Mammary epithelial cell (primary cell): ENCODE measurements at places on chromosomes 7 and 10. TPM values are rescaled to one million over a fixed set of nuclear protein-coding genes. Genes with fewer than 3 reads are reported as not detected.

TDRD1 gene
- polyA plus RNA-seq: not detected

DNA sequence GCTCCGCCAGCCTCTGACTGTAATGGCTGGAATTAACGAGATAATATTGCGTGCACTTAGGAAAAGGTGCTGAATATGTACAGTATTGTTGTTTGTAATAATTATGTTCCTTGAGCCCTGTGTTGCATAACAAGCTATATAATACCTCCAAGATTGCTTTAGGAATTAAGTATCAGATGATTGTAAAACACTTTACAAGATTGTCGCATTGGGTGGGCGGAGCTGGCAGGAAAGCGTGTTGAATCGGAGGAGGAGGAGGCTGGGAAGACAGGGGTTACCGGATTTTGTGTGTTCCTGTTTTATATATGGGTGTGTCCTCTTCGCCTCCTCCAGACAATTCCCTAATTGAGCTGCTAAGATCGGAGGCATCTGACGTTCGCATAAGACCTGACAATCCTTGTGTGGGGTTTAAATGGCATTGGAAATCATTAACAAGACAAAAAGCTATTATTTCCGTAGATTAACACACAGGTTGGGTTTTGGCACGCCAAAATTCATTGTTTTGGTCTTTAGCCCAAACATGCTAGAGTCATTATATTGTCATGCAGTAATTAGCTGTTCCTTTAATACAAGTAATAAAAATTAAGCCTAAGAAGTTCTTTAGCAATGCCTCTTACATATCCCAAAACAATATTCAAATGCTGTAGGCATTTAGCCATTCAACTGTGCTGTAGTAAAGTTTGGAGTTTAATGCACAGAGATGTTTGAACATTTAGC, 192.9 kb upstream of the SH2B2 start:
- no peak for DNase-seq

- DNase-seq: peak; percentile 21
These were observed 54.6 kb downstream of the TMEM178B start for GRCh38 chr7:141128506-141128905.

- DNase-seq: no peak
These were observed 133.5 kb downstream of the DOCK4 start for GRCh38 chr7:112072541-112073245.

DNA sequence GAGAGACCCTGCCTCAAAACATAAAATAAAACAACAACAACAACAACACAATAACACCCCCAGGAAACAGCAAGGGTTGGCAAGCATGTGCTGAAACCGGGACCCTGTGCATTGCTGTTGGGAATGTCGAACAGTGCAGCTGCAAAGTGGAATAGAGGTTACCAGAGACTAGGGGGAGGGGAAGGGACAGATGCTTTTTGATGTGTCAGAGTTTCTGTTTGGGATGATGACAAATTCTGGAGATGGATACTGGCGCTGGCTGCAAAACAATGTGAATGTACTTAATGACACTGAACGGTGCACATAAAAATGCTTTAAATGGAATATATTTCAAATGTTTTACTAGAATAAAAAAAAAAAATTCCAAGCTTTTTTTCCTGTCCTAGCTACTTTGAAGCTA, 241.8 kb downstream of the TEX36 start:
- DNase-seq: peak; percentile 12

GRCh38 chr10:78415111-78415510, 381.4 kb downstream of the RPS24 start:
- DNase-seq: no peak

DNA sequence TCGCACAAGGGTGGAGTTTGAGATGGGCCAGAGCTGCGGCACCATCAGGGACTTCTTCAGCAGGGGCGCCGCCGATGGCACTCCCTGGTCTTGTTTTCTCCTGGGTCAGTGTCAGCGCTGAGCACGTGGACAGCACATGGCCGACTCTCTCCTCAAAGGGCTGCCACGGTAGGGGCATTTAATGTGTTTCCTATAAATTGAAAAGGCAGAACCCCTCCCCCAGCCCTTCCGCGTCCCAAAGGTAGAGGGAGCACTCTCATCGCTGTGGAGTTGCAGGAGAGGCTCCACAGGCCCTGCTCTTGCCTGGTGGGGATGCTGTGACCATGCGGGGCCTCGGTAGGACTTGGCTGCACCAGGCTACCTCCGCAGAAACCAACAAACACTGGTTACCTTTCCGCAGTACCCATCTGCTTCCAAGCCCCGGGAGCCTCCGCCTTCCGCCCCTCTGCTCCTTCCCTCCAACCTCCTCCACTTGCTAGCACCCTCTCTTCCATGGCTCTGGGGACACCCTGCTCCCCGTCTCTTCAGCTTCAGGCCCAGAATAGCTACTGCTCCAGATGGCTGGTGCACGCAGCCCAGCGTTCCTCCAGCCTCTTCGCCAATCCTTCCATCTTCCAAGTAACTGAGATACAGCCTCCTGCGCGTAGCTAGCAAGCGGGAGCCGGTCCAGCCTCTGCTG, 166.3 kb upstream of the ADCY1 start:
- no peak for DNase-seq

DNA sequence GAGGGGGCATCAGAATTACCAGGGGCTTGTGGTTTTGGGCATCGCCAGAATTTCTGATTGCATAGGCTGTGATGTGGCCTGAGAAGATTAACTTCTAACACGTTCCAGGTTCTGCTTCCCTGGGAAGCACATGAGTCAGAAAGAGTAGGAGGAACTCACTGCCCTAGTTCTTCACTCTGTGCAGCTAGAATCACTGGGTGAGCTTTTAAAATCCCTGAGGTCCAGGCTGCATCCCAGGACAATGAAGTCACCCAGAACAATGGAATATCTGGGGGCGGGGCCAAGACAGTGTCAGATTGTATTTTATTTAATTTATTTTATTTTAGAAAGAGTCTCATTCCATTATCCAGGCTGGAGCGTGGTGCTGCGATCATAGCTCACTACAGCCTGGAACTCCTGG, 636.5 kb downstream of the CALN1 start:
- no peak for DNase-seq
